ENCODE measurements at places on chromosomes 2 and 18.

- no peak overlapping the region for H3K4me3 ChIP-seq
- no peak overlapping the region for H3K27ac ChIP-seq
- DNase-seq: no peak
- H3K36me3 ChIP-seq: no peaks in the 10 kb centered on the region
- no peaks in the 10 kb centered on the region for H3K4me1 ChIP-seq
- H3K27me3 ChIP-seq: no peaks in the 10 kb centered on the region
These were observed 37.5 kb downstream of the GNAL start for GRCh38 chr18:11726556-11726955.

- no peak overlapping the region for H3K4me3 ChIP-seq
- H3K4me1 ChIP-seq: no peaks in the 10 kb centered on the region
- DNase-seq: no peak
- no peaks in the 10 kb centered on the region for H3K27me3 ChIP-seq
- H3K27ac ChIP-seq: no peak overlapping the region
These were observed 150.9 kb downstream of the CD8B2 start for GRCh38 chr2:106638043-106638442.

DNA sequence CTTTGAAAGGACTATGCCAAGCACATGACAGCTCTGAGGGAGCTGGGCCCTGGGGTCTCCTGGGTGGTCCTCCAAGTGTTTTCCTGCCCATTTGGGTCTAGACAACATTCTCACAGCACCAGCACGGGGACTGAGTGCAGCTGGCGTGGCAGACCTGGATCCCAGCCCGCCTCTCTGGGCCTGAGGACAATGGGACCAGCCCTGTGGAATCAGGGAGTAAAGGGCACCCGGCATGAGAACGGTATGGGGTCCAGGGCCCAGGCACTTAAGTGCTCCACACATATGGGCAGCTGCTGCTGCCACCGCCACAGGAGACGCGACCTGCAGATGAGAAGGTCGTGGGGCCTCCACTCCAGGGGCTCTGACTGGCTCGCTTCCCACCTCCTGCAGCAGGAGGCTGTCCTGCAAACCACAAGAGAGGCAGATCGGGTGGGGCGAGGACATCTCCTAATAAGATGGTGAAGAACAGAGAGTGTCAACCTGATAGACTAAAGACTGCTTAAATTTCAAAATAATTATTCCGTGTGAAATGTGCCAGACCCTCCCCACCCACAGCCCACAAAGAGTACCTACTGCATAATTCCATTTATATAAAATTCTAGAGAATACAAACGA lies 46.3 kb downstream of the FAM178B start:
- H3K27me3 ChIP-seq: no peaks in the 10 kb centered on the region
- no peak for DNase-seq
- no peaks in the 10 kb centered on the region for H3K4me1 ChIP-seq
- H3K4me3 ChIP-seq: no peak overlapping the region
- H3K36me3 ChIP-seq: 0 out of 2 replicates have a peak, but pooled peaks cover 8% of the 10 kb centered on the region

GRCh38 chr18:34661464-34662087 lies 48.5 kb upstream of the DTNA start:
- peaks cover 18% of the 10 kb centered on the region for H3K4me1 ChIP-seq
- no peaks in the 10 kb centered on the region for H3K27me3 ChIP-seq
- H3K36me3 ChIP-seq: no peaks in the 10 kb centered on the region
- H3K4me3 ChIP-seq: no peak overlapping the region
- peak overlapping the region; percentile 100 for H3K27ac ChIP-seq

- DNase-seq: no peak
- H3K27me3 ChIP-seq: no peaks in the 10 kb centered on the region
- no peaks in the 10 kb centered on the region for H3K4me1 ChIP-seq
- no peak overlapping the region for H3K4me3 ChIP-seq
- H3K36me3 ChIP-seq: no peaks in the 10 kb centered on the region
- H3K27ac ChIP-seq: no peak overlapping the region
These were observed 101.3 kb upstream of the ETAA1 start for GRCh38 chr2:67295851-67296250.

GRCh38 chr2:156327835-156328695 lies 4.5 kb downstream of the NR4A2 start:
- H3K36me3 ChIP-seq: peaks cover 5% of the 10 kb centered on the region
- peaks cover 72% of the 10 kb centered on the region for H3K27me3 ChIP-seq
- no peak overlapping the region for H3K27ac ChIP-seq
- no peak for DNase-seq

- no peak for DNase-seq
- no peaks in the 10 kb centered on the region for H3K4me1 ChIP-seq
- H3K36me3 ChIP-seq: peaks cover 2% of the 10 kb centered on the region
- H3K4me3 ChIP-seq: no peak overlapping the region
These were observed 175.0 kb downstream of the ALPK2 start for GRCh38 chr18:58453913-58454317.

DNA sequence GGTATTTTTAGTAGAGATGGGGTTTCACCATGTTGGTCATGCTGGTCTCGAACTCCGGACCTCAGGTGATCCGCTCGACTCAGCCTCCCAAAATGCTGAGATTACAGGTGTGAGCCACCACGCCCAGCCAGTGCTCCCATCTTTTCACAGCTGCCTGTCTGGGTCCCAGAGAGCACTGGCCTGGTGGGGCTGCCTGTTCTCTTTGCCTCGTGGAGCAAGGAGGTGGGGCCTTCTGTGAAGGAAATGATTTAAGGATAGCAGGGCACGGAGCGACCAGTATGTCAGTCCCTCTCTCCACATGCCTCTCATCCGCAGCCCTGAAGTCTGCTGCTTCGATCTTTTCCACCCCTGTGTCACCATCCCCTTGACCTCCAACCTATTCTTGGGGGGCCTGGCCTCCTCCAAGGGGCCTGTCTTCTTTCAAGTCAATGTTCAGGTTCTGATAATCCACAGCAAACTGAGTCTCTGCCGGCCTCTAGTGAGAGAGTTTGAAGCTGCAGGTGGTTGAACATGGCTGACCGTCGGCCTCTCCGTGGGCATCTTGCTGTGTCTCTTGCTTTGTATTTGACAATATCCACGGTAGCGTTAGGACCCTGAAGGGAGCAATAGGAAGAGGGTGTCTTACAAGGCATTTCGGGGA lies 28.2 kb upstream of the GIGYF2 start:
- H3K27me3 ChIP-seq: no peaks in the 10 kb centered on the region
- H3K27ac ChIP-seq: no peak overlapping the region
- H3K36me3 ChIP-seq: no peaks in the 10 kb centered on the region

- no peak overlapping the region for H3K4me3 ChIP-seq
- no peaks in the 10 kb centered on the region for H3K27me3 ChIP-seq
- peaks cover 3% of the 10 kb centered on the region for H3K4me1 ChIP-seq
- DNase-seq: no peak
- no peak overlapping the region for H3K27ac ChIP-seq
These were observed 111.0 kb downstream of the CERS6 start for GRCh38 chr2:168566974-168567665.

Data from H9 (cell line).